ENCODE measurements at places on chromosomes 2 and 18.

DNA sequence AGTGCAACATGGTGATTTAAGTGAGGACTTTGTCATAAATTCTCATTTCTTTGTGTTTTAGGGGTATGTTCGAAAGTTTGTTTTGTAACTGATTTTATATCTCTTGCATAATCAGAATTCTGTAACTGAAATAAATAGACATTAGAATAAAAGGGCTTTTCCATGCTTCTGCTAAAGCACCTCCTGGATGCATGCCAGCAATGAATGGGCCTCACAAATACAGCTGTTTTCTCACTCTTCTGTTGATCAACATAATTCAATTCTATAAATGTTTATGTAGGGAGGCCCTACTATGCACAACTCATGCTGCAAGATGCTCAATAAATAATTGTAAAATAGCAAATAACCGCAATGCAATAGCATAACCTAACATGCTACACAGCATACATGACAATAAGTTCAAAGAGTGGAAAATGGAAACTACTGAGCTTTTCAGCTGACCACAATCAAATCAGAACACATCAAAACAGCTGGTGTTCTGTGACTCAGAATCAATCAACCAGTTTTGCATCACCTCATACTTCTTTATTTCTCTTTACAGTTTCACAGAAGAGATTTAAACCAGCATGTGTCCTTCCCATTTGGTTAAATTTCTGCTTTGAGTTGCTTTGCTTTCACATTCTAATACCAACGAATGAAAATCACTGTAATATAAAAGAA, 11.0 kb downstream of the CDH7 start:
- no peak overlapping the region for H3K4me3 ChIP-seq
- DNase-seq = no peak
- no peaks in the 10 kb centered on the region for H3K36me3 ChIP-seq
- no peak overlapping the region for H3K27ac ChIP-seq

- H3K4me1 ChIP-seq = peaks cover 20% of the 10 kb centered on the region
- peaks cover 3% of the 10 kb centered on the region for H3K36me3 ChIP-seq
- no peak overlapping the region for H3K27ac ChIP-seq
- no peak overlapping the region for H3K4me3 ChIP-seq
- DNase-seq = no peak
These were observed 3.5 kb downstream of the SLC4A3 start for GRCh38 chr2:219630770-219631405.

- H3K27me3 ChIP-seq = peaks cover 54% of the 10 kb centered on the region
- no peak for DNase-seq
- H3K4me3 ChIP-seq = no peak overlapping the region
- H3K36me3 ChIP-seq = peaks cover 10% of the 10 kb centered on the region
- H3K4me1 ChIP-seq = peaks cover 5% of the 10 kb centered on the region
- H3K27ac ChIP-seq = no peak overlapping the region
These were observed 123.3 kb downstream of the HDAC4 start for GRCh38 chr2:239277401-239278085.

DNA sequence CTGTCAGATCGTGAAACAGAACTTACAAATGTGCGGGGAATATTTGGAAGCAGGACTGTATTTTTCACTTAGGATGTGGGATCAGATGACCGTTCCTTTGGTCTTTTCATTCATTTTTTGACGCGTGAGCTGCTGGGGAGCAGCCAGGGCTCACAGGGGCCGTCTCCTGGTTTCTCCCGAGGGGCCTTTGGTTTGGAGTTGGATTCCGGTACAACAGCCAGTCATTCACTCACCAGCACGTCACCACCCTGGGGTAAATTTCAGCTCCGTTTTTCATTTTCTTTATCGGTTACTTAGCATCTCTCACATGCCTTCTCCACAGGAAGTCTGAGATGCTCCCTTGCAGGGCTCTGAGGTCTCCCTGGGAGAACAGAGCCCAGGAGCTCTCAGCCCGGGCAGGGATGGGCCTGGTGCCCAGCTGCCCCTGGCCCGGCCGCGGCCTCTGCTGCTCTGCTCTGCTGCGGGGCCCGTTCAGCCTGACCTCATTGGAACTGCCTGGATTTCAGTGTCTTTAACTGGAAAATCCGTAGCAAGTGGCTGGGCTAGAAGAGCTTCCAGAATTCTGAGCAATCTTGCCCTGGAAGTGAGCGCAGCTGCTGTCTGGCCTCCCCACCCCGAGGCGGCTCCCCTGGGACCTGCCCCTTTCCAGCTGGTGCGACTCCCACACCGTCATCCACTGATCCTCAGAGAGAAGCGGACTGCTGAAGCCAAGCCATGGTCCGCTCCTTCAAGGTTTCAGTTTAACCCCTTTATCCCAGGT, 335.6 kb downstream of the EIPR1 start:
- no peak for DNase-seq
- peaks cover 5% of the 10 kb centered on the region for H3K27me3 ChIP-seq
- H3K27ac ChIP-seq = no peak overlapping the region

DNA sequence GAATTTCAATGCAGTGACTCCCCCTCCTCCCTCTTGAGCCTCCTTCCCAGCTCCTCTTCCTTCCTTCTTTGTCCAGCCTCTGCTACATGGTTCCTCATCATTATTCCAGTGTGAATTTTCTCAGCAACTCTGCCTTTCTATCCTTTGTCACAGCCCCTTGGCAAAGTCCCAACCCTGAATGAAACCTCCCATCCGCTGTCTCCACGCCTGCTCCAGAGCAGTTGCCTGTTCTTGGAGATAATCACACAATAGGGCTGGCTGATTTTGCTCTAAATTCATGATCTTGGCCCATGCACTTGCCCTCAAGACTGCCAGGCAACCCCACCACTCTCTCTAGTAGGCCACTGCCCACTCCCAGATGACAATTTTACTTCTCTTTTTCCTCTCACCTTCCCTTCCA, 61.4 kb downstream of the BCL2L11 start:
- DNase-seq = no peak
- no peak overlapping the region for H3K27ac ChIP-seq
- H3K4me3 ChIP-seq = no peak overlapping the region
- H3K27me3 ChIP-seq = peaks cover 7% of the 10 kb centered on the region

DNA sequence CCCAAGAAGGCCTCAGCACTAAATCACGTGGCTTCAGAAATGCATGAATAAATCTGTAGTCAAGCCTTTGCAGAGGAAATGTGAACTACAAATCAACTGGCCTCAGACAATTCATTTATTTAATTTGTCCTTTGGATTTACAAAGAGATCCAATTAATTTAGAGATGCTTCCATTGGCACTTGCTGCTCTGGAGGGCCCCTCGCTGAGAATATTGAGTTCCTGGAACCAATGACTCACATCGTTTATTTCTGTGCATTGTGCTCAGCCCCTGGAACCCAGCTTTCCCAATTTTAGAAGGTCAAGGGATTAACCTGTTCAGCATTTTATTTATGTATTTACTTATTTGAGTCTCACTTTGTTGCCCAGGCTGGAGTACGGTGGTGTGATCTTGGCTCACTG, 47.2 kb upstream of the MGAT4A start:
- H3K4me3 ChIP-seq = no peak overlapping the region
- H3K27me3 ChIP-seq = peaks cover 7% of the 10 kb centered on the region
- H3K4me1 ChIP-seq = peaks cover 2% of the 10 kb centered on the region
- no peak for DNase-seq
- H3K27ac ChIP-seq = no peak overlapping the region

GRCh38 chr2:29242621-29243375, 127.6 kb downstream of the CLIP4 start:
- H3K36me3 ChIP-seq = no peaks in the 10 kb centered on the region
- H3K27ac ChIP-seq = no peak overlapping the region
- H3K4me3 ChIP-seq = no peak overlapping the region
- DNase-seq = no peak
- H3K27me3 ChIP-seq = peaks cover 3% of the 10 kb centered on the region
- no peaks in the 10 kb centered on the region for H3K4me1 ChIP-seq

DNA sequence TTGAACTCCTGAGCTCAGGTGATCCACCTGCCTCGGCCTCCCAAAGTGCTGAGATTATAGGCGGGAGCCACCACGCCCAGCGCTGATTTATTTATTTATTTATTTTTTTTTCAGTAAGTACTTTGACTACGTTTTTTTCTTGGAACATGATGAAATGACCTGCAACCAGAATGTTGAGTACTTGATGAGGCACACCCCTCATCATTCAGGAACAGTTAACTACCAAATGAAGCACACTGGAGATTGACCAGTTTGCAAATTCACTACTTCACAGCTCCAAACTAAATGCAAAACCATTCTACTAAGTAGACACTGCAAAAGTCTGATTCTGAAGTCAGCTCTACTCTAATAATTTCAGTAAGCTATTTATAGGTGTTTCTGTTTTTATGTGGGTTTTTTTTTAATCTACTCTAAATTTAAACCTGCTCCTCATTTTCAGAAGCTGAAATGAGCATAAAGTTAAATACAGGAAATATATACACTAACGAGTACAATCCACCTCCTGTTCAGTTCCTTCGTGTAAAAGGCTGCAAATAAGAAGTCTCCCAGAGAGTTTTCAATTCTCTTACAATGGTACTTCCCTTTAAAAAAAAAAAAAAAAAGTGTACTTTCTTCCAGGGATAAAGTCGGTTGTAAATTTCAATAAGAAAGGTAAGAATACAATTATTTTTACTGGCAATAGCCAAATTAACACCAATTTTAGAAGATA, 1.4 kb downstream of the GFPT1 start:
- peaks cover 58% of the 10 kb centered on the region for H3K4me1 ChIP-seq
- H3K4me3 ChIP-seq = peak overlapping the region; percentile 96
- H3K27me3 ChIP-seq = no peaks in the 10 kb centered on the region
- DNase-seq = no peak
- peaks cover 13% of the 10 kb centered on the region for H3K36me3 ChIP-seq

DNA sequence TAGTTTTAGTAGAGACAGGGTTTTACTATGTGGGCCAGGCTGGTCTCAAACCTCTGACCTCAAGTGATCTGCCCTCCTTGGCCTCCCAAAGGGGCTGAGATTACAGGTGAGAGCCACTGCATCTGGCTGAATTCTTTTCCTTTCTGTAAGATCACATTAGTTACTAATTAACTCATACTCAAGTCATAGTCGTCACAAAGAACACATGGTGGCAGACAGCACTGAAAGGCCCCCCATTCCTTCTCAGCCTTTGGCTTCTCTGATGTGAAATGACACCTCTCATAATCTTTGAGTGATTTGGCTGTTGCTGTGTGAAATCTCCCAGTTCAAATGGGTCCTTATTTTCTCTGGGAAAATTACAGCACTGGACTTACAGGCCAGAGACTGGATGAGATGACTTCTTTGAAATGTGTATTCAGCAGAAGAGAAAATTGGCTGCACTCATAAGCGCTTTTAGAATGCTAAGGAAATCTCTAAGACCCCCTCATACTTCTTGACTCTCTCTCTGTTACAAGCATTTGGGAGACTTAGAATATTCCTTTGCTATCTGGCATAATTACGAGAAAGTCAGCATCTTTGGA, 764.8 kb downstream of the RNF144A start:
- H3K4me1 ChIP-seq = no peaks in the 10 kb centered on the region
- no peak overlapping the region for H3K4me3 ChIP-seq
- no peaks in the 10 kb centered on the region for H3K36me3 ChIP-seq
- no peak overlapping the region for H3K27ac ChIP-seq

DNA sequence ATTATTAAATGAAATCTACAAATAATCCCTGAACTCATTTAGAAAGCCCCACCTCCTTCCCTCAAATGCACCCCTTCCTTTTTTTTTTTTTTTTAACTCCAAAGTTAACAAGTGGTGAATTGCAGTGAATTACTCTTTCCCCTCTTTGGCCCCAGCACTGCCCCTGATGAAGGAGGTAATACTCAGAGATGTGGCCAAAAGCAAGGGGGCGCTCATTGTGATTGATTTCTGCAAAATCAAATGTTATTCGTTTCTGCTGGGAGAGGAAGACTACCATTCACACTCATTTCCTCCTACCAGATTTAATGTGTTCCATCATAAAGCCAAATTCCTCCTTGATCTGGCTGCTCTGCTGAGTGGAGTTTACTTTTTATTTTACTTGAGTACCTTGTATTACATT, 259.4 kb downstream of the GPD2 start:
- H3K27me3 ChIP-seq = no peaks in the 10 kb centered on the region
- no peak overlapping the region for H3K27ac ChIP-seq
- no peak overlapping the region for H3K4me3 ChIP-seq
- H3K4me1 ChIP-seq = no peaks in the 10 kb centered on the region
- DNase-seq = no peak

DNA sequence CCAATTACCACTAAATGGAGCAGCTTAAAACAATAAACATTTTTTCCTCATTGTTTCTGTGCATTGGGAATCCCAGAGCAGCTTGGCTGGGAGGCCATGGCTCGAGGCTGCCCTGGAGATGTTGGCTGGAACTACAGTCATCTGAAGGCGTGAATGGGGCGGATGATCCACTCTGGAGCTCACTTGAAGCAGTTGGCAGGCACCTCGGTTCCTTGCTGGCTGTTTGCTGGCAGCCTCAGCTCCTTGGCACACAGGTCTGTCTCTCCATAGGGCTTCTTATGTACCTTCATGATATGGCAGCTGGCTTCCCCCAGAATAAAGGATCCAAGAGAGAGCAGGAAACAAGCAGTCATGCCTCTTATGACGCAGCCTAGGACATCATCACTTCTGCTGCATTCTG, 227.0 kb upstream of the COPS8 start:
- no peak overlapping the region for H3K4me3 ChIP-seq
- no peaks in the 10 kb centered on the region for H3K36me3 ChIP-seq
- DNase-seq = no peak
- peaks cover 8% of the 10 kb centered on the region for H3K27me3 ChIP-seq
- H3K27ac ChIP-seq = no peak overlapping the region
- H3K4me1 ChIP-seq = no peaks in the 10 kb centered on the region

DNA sequence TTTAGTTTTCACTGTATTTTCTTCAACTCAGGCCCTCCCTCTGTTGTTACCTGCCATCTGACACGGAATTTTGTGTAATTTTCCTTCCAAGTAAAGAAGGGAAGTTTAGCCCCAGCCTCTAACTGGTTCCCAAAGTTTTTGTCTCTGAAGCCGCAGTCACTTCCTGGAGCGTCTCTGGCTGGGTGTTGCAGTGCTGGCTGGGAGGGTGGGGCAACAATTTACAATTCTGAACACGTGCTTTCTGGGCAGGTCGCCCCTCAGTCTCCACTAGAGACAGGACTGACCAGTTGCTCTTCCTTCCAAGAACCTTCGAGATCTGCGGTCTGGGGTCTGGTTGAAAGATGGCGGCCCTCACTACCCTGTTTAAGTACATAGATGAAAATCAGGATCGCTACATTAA, 3.5 kb downstream of the CNDP2 start:
- peaks cover 34% of the 10 kb centered on the region for H3K36me3 ChIP-seq
- H3K4me3 ChIP-seq = peak overlapping the region; percentile 93
- H3K4me1 ChIP-seq = peaks cover 29% of the 10 kb centered on the region
- no peaks in the 10 kb centered on the region for H3K27me3 ChIP-seq
- H3K27ac ChIP-seq = peak overlapping the region; percentile 94

Measured in stimulated activated naive B cell treated with anti-CD40 and anti-IgM and Interleukin-4, amounts not matched to agents 10 μg/mL and 1 μg/mL and 100 μg/mL, for 72 hours (primary cell).